ENCODE measurements at places on chromosomes 6 and 20.

- DNase-seq: no peak
These were observed 211.9 kb upstream of the PMEPA1 start for GRCh38 chr20:57921676-57922075.

GRCh38 chr20:8860011-8860495, 208.8 kb upstream of the PLCB4 start:
- DNase-seq: no peak

- DNase-seq: no peak
These were observed 16.2 kb downstream of the GABRR2 start for GRCh38 chr6:89298680-89299465.

- DNase-seq: peak; percentile 87
These were observed 40.1 kb downstream of the OR2B2 start for GRCh38 chr6:27871924-27872638.

GRCh38 chr6:142345261-142345660, 43.5 kb downstream of the ADGRG6 start:
- no peak for DNase-seq

- no peak for DNase-seq
These were observed 83.7 kb downstream of the HMGCLL1 start for GRCh38 chr6:55495277-55495676.

GRCh38 chr6:117485433-117485832, 3.0 kb downstream of the DCBLD1 start:
- DNase-seq: no peak

GRCh38 chr20:10861090-10861489, 187.3 kb upstream of the JAG1 start:
- DNase-seq: no peak

DNA sequence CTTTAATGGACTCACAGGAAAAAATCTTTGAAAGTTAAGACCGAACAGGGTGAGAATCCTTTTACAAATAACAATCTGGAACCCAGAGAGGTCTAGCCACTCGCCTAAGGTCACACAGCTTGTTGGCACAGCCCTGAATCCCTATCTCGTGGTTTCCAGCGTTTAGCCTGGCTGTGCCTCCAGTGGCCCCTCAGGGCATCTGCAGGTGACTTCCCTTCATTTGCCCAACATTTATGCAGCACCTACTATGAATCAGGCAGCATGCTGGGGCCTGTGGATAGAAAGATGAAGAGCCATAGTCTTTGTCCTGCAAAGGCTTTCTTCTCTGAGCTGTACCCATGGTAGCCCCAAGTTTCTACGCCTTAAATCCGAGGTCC, 2.6 kb upstream of the NR2E1 start:
- no peak for DNase-seq

DNA sequence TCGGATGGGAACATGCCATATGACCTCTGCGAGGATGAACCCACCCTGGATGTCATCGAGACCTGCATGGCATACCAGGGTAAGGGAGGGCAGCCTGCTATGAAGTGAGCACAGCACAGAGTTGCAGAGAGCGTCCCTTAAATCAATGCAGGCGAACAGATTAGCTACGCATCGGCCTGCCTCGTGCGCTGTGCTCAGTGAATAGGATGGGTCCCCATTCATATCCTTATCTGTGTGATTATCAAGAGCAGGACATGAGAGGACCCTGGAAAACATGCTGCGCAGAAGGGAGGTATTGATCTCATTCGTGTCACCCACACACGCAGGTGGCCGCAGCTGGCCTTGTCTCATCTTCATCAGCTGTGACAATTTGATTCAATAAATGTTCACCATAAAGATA, 25.6 kb upstream of the FAM83D start:
- DNase-seq: no peak

- no peak for DNase-seq
These were observed 90.3 kb downstream of the TCP11 start for GRCh38 chr6:35050757-35051330.

DNA sequence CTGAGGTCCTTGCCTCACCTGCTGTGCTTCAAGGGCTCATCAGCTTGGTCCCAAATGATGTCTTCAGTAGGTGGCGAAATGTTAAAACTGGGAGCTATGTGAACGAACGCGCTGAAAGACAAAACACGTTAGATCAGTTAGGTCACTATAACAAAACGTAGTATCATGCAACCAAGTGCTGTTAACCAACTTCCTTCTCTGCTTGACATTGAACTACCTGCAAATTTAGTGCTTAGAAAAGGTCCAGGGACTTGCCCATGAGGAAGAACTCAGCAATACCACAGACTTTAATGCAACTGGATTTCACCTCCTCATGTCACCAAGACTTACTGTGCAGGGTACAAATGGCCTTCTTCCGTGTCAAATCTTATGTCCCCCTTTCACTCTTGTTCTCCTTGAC, 24.8 kb downstream of the BACH2 start:
- no peak for DNase-seq

GRCh38 chr20:49704932-49705336, 8.7 kb downstream of the B4GALT5 start:
- DNase-seq: no peak

- no peak for DNase-seq
These were observed 63.7 kb upstream of the PTPN1 start for GRCh38 chr20:50446351-50447101.

DNA sequence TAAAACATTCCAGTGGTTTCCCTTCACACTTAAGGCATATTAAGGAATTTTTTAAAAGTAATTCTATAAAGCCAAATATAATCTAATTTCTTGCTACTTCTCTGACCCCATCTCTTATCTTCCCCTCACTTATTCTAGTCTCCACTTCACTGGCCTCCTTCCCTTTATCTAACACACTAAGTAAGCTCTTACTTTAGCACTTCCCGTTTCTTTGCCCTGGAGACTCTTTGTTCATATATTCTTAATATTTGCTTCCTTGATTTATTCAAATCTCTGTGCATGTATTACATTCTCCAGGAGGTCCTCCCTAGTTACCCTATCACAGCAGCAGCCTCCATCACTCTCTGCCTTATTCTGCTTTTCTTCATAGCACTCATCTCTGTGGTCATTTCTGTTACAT, 20.3 kb downstream of the GTPBP2 start:
- no peak for DNase-seq
